Left lobe of liver (tissue), 2 donors: ENCODE measurements at places on chromosomes 4 and X. TPM values are rescaled to one million over a fixed set of nuclear protein-coding genes. Genes with fewer than 3 reads are reported as not detected.
A peak's percentile ranks its signal among the peaks of the same experiment; 100 is the strongest.

GRCh38 chr4:74623041-74623440, 171.3 kb downstream of the BTC start:
- no peak for DNase-seq

- DNase-seq: no peak
Observed at GRCh38 chr4:15117270-15117946, 115.1 kb downstream of the CPEB2 start.

- no peak for DNase-seq
Observed at GRCh38 chr4:10180927-10181744, 64.5 kb upstream of the WDR1 start.

DNA sequence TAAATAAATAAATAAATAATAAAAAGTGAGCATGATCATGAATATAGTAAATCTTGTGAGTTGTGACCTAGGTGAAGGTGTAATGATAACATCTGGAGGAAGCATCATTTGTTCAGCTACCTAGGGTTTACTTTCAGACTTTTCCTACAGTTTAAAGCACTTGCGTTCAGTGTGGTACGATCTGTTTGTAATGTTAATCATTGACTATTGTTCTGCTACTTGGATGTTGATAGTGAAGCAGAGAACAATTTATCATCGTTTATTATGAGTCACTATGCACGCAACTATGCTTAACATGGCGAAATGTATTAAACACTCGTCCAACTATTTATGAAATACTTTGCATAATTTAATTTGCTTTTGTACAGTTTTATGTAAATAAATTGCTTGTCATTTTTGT, 426.2 kb downstream of the PCDH7 start:
- DNase-seq: no peak

The GLOD5 gene
- total RNA-seq: 3.1 TPM

The AKAP4 gene
- not detected for total RNA-seq

DNA sequence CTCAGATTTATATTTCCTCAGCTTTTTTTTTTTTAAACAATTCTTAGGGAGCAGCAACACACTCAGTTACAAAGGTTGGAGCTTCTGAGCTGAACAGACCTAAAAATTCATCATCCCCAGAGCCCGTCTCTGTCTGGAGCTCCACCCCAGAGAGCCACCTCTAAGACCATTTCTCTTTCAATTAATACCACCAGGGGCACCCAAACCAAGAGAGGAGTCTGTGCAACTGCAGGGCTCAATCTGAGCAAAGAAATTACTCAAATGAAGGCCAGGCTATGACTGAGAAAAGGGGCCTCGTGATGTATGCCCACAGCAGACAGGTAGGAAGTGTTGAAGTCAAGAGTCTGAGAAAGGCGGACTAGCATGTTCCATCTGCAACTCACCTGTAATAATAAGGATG, 95.5 kb downstream of the C4orf51 start:
- no peak for DNase-seq

DNA sequence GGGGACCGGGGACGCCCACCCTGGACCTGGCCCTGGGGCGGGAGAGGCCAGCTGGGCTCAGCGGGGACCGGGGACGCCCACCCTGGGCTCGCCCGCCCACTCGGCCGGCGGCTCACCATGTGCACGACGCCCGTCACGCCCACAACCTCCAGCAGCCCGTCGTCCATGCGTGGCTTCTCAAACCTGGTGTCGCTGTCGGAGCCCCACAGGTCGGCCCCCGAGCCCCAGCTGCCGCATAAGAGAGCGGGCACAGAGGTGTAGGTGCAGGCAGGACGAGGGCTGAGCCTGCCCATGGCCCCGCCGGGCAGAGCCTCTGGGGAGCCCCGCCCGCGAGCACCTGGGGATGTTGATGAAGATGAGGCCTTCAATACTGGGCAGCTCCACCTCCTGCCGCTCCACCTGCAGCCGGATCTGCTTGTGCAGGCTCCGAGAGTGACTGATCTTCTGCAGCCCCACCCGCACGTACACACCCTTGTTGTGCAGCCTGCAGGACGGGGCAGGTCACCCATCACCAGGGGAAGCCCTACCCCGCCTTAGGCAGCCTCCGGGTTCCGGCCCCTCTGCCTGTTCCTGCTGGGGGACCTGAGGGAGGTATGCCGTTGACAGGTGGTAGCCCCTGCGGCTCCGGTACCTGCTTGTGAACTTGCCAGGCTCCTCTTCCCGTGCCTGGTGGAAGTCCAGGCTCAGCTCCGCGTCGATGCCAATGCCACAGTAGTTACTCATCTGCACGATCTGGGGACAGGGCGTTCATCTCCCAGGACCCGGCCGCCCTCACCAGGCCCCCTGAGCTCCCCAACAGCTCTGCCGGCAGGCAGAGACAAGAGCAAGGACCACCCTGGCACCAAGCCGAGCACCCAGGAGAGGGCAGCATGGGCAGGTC, 11.8 kb downstream of the DGKQ start:
- no peak for DNase-seq

DNA sequence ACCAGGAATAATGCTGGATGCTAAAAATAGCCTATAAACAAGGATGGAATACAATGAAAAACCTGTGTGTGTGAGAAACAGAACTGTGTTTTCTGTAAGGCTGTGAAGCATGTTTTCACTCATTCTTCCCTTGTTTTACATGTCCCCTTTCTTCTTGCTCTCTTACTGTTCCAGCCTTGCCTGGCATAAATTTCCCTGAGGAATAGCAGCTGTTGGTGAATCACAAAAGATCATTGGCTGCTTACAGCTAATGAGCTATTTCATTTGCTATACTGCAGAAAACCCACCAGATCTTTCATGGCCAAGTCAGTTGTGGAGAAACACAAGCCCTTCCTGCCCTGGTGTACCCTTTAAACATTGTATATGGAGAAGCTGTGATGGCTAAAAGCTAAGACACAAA, 91.1 kb downstream of the LDB2 start:
- no peak for DNase-seq

The SSX3 gene
- total RNA-seq: not detected

DNA sequence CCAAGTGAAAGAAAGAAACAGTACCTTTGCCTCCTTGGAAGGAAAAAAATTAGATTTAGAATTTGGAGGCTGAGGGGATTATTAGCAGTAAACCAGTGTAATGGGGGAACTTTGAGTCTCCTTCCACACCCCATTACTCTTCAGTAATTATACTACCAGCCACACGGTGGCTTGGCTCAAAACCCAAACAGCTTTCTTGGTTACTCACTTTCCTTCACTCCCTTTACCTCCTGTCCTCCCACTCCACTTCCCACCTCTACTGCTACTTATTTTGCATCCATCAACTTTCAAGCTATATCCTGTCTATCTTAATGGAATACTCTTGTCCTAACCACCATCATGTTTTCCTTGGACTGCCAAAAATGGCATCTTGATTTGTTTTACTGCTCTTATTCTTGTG, 310.6 kb upstream of the AADAT start:
- DNase-seq: no peak

The ATP1B4 gene
- not detected for total RNA-seq

GRCh38 chrX:41092776-41093175, 7.5 kb downstream of the USP9X start:
- no peak for DNase-seq

DNA sequence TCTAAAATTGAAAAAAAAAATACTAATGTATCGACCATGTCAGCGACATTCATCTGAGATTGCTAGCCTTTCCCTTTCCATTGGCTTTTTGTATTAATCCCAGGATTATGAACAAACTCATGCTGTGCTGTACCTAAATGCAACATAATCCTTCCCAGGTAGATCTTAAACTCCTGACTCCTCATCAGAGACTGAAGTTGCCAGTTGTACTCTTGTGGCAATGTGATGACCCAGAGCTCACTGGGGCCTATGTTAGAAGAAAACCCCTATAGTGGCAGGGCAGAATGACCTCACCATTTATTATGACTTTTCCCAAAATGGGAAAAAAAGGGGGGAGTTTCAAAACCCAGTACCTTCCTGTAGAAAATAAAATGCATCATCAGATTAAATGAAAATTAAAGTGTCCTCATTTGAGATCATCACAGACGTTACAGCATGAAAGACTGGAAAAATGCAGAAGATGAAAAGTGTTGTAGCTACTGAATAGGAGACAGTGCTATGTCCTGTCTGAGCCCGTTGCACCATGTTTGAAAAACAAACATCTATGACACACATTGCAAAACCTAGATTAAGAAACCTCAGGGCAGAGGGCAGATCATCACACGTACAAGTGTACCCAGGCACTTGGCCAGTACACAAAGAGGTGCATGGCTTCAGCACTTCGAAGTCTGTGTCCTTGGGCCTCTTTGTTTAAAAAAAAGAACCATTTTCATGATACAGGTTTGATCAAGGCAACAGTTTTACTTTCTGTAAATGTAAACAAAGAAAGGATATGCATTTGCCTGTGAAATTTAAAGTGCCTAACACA, 6.8 kb upstream of the ACSL4 start:
- DNase-seq: peak; percentile 74

The UVSSA gene
- 18.6 TPM for total RNA-seq

DNA sequence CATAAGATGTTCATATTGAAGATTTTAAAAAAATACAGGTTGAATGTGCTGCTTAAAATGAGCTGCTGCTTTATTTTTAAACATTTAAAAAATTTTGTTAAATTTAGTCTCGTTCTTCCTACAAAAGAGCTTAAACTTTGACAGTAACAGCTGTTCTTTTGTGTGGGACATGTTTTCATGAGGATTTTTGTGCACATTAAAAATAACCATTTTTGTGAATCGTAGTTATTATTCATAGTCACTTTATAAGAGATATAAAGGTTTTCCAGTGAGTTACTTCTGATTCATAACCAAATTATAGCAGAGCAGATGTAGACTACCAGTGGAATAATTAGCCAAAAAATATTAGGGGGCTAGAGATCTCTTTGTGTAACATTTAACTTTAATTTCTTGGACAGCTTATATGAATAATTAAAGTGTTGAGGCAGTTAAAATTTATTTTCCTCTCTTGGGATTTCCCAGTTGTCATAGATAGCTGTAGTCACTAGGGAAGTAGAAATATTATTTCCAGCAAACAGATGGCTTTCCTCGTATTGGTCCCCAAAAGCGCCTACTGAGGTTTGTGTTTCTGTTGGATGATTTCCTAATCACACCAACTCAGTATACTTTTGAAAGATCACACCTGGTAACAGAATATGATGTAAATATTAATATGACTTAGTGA, 24.2 kb downstream of the RBPJ start:
- no peak for DNase-seq

GRCh38 chr4:156705311-156705710, 266.3 kb downstream of the PDGFC start:
- no peak for DNase-seq

DNA sequence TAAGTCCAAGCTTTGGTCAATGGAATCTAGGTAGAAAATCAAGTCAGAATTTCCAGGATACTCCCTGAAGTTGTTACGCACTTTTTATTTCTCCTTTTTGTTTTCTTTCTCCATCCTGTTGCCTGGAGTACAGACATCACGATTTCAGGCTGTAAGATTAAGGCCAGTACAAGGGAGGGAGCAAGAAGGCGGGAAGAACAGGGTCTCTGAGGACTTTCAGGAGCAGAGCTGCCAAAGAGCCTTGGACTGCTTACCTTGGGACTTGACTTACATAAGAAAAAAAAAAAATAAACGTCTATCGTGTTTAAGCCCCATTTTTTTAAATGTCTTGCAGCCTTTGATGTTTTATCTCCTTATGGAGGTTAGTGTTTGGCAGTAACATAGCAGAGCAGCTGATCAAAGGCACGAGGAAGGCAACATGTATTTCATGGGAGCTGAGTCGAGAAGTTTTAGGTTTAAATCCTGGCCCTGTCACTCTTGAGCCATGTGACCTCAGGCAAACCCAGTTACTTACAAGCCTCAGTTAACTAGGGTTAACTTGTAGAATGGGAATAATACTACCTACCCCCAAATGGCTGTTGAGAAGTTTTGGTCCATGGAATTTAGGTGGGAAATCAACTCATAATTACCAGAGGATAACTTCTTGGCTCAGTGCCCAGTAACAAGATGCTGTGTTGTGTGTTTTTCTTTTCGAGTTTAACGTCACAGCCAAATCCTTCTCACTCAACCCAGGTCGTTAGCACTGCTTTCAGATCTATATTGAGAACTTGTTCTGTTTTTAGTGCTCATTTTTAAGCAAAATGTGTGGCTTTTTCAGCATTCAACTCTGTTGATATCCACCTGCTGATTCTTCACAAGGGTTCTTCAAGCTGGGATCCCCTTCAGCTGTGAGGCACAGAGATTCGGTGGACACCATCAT, 106.8 kb downstream of the CLNK start:
- no peak for DNase-seq

GRCh38 chr4:99507762-99508161, 3.1 kb upstream of the C4orf17 start:
- no peak for DNase-seq

The BRS3 gene
- not detected for total RNA-seq

DNA sequence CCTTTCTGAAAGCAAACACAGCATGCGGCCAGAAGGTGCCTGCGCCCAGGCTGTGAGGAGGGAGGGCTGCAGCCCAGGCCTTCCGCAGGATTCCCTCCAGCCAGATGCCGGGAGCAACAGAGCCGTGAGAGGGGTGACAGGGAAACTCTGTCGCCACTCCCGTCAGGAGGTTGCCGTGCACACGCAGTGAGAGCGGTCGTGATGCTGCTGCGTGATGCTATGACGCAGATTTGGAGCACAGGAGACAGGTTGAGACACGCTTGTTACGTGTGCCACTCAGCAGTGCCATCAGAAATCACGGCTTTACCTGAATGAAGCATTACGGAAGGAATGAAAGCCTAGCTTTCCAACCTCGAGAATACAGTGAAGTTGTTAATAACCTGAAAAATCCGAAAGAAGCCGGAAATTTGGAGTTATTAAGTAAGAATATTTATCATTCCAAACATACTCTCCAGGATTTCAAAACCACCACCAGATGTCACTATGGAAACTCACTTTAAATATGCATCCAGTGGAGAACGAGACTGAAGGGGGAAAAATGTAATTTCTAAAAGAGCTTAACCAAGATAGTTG, 54.4 kb downstream of the FAT1 start:
- no peak for DNase-seq

DNA sequence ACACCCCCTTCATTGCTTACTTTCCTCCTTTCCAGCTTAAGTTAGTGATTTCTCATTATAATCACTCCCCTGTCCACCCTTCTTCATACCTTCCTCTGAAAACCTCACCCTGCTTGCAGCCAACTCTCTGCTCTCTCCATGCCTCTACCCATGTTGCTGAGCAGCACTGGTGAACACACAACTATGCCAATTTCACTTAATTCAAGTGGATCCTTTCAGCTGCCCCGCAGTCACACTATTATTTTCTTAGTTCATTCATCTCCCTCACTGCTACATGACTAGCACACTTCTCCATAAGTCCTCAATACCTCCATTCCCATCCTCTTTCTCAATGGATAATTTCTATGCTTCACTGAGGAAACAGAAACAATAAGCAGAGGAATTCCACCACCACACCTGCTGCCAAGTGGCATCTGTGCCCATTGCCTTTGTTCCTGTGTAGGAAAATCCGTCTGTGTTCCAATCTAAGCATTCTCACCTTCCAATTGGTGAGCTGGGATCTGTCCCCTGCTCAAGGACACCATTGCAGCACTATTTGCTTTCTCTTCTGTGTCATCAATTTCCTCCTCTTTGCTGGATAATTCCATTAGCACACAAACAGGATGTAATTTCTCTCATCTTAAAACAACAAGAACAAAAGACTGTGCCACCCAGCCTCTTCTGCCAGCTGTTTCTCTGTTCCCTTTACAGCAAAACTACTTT, 25.2 kb upstream of the PRSS48 start:
- peak; percentile 73 for DNase-seq
